Large intestine (tissue), 12 donors: ENCODE measurements at places on chromosomes 3 and 15. TPM values are rescaled to one million over a fixed set of nuclear protein-coding genes. Genes with fewer than 3 reads are reported as not detected.

DNA sequence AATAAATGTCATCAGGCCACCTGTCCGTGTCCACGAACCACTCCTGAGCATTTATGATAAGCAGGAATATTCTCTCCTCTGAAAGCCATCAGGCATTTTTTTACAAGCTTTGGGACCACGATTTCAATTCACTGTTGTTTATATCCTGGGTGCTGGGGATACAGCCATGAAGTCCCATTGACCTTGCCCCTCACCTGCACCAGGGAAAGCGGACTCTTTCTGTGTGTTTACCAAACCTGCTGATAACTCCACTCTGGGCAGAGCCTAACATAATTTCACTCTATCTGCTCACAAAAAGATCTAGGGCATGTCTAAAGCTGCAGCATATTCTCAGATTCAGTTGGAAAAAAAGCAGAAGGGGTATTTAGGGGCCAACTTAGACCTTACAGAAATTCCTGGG lies 4.8 kb downstream of the DNASE1L3 start:
- no peak for DNase-seq

DNA sequence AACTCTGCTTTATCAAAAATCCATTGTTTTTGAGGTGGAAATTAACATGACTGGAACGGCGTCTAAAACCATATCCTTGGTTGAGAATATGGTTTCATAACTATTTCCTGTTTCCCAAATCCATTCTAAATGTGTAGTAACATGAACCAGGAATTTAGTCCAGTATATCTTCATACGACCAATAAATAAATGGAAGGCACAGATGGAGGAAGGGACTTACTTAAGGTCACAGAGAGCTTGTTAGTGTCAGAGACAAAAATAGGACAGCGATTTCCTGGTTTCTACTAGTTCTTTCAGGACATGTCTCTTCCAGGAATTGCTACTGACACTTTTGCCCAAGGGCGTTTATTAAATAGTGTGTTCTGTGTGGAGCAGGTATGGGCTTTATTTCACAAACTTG lies 41.2 kb downstream of the HES1 start:
- no peak for DNase-seq

DNA sequence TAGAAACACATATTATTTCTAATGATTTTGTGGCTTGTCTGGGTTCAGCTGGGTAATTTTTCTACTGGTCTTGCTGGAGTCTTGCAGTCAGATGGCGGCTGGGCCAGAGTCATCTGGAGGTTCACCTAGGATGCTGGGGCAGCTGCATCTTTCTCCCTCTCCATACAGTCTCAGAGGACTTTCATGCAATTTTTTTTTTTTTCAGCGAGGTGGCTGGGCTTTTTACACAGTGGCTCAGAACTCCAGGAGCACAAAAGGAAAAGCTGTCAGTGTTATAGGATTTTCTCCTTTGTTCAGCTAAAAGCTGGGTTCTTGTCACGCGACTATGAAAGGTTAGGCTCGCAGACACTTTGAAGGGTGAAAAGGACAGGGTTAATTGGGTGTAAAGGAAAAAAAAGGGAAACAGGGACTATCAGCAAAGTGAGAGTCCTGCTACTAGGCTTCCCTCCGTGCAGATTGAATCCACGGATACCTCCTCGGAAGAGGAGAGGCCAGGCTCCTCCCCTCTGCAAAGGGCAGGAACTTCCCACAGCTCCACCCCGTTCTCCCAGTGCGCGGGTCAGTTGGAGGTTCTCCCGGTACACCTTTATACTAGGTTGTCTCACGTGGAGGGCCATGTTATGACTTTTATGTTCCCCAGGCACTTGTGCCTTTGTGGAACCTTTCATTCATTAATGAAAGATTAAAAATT lies 44.3 kb downstream of the ADGRG7 start:
- no peak for DNase-seq

GRCh38 chr3:10449436-10449835 lies 56.0 kb downstream of the ATP2B2 start:
- no peak for DNase-seq

DNA sequence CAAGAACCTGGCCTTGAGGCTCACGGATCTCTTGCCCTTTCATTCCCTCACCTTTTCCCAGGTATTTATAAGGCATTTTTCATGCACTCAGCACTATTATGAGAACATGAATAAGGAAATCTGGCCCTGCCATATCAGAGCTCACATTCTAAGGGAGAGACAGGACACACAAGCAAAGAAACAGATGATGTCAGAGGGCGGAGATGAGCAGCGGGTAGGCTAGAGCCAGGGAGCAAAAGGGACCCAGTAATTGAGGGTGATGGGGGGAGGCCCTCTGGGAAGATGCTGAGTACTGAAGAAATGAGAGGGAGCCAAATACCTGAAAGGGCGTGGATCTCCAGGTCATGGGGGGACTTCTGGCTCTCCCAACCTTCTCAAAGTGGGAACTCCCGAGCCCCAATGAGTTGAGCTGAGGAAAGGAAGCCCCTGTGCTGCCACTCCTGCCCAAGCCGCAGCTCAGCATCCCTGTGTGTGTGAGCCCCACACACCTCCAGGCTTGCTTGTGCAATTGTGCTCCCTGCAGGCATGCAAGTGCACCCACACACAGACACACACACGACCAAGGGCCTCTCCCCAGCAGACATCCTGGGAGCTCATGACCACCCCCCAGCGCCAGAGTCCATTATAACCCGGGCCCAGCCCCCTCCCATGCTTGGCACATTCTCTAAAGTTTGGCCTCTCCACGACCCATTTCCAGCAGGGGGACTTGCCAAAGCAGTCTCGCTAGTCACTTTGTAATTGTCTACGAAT lies 81.4 kb upstream of the PXYLP1 start:
- DNase-seq, result no peak

- DNase-seq, result no peak
Measured at GRCh38 chr3:49791571-49791970, 5.2 kb upstream of the IP6K1 start.

DNA sequence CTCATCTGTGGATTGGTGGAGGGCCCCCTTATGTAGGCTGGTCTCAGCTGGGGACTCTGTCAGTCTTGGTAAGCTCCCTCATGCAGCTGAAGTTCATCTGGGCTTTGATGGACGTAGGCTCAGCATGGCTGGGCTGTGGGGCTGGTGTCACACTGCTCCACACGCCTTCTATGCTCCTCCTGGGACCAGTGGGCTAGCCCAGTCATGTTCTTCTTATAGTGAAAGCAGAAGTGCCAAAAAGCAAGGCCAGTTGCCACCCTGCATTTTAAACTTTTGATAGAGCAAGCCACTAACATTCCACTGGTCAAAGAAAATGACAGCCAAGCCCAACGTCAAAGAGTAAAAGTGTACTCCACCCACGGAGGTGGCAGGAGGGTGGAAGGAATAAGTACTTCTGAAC lies 165.5 kb downstream of the MEX3B start:
- DNase-seq, result no peak

- DNase-seq, result no peak
Measured at GRCh38 chr3:122013448-122013925, 8.6 kb downstream of the ILDR1 start.

Gene FHIT
- 35.8 TPM for polyA plus RNA-seq

- DNase-seq, result no peak
Measured at GRCh38 chr3:145869958-145870357, 291.0 kb downstream of the PLOD2 start.

DNA sequence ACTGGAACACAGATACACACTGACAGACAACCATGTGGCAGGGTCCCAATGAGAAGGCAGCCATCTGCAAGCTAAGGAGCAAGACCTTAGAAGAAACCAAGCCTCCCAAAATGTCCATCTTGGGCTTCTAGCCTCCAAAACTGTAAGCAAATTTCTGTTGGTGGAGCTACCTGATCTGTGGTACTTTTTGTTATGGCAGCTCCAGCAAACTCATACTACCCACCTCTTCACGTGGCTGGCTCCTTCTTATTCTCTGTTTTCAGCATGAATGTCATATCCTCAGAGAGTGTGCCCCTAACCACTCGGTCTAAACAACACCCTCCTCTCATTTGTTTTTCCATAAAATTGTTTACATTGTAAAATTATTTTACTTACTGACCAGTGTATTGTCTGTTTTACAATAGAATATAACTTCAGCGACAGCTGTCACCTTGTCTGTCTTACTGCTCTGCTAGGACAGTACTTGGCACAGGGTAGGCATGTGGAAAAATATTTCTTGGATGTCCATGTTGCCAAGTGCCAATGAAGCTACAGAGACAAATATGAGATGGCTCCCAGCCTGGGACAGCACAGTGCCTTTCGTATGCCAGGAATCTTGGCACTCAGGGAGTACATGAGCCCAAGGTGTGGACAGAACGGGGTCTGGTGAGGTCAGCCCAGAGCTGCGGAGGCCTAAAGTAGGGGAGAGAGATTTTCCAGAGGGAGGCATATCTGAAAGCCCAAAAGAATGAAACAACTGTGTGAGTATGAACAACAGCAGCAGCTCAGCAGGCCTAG lies 17.4 kb upstream of the SLC25A36 start:
- DNase-seq, result no peak
